ENCODE measurements at places on chromosomes 6 and 20. TPM values are rescaled to one million over a fixed set of nuclear protein-coding genes. Genes with fewer than 3 reads are reported as not detected.

DNA sequence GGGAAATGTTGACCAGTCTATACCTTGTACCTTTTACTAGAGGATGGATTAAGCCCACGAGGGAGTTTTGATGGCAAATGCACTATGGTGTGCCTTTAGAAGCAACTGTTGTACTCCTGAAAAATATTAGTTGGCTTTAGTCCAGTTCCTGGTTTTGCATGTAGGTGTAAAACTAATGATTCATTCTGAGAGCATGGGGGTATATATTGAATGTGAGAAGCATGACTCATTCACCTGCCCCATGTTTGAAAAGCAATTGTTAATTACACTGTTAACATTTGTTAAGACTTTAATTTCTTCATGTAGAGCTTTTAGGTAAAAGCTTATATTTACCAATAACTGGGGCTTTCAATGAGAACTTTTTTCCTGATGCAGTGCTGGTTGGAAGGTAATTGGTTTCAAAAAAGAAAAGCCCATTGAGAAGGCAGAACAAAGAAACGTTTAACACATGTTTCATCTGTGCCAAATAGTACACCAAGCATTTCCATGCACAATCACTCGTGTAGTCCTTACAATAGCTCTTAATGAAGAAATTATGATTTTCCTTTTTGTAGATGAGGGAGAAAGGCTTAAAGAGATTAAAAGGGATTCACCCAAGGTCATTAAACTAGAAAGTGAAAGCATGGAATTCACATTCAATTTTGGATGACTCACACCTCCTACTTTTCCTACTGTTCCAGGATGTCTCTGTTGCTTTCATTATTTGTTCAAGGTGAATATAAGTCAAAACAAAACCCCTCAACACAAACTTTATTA is 134.1 kb downstream of the CCDC170 start:
- DNase-seq = peak; percentile 51

GRCh38 chr6:108550256-108550655 is 10.5 kb upstream of the FOXO3 start:
- no peak for DNase-seq

DNA sequence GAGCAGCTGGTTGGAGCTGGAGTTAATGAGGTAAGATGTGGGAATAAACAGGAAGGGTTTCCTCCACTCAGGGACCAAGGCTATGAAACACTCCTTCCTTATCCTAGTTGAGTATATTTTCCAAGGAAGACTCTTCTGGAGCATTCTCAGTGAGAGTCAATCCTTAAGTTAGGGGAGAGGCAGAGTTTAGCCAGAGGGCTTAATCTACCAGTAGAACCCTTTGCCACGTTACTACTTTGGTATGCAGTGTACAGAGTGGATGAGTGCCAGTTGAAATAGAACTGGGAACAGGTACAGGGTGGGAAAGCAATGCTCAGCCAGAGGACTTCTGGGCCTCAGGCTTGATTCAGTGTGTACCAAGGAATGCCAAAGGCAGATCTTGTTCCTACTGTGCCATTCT is 114.3 kb downstream of the UBE3D start:
- no peak for DNase-seq

DNA sequence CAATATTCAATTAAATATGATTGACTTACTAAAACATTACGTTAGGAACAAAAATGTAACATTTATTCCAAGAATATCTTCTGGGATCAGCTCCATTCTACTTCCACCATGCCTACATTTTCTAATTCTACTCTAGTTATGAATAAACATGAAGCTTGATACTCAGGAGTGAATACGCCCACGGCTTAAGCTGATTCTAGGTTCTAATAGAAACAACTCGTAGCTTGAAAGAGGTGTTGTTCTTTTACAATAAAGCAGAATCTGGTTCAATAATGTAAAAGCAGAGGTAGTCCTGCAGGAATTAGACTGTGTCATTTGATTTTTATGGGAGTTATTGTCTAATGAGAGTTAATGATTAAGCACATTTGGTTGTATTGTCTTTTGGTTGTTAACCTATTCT is 107.3 kb upstream of the OLIG3 start:
- DNase-seq = no peak

- no peak for DNase-seq
These were observed 102.7 kb downstream of the JARID2 start for GRCh38 chr6:15348528-15348927.

DNA sequence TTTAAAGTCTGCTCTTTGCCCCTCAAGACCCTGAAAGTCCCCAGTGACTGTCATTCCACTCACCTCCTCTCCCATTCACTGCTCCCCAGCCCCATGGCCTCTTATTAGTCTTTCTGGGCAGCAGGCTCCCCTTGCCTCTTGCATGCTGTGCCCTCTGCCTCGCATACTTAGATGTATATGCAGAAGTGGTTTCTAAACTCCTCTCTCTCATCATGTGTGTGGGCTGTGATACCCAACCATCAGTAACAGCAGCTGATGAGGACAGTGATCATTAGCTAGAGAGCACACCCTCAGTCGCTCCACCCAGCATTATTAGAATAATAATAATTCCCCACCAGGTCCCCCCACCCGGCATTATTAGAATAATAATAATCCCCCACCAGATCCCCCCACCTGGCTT is 14.5 kb downstream of the PKIG start:
- DNase-seq = no peak

- no peak for DNase-seq
These were observed 50.6 kb downstream of the MAPK14 start for GRCh38 chr6:36078159-36078558.

The GPLD1 gene
- 2.1 TPM for total RNA-seq

The COL12A1 gene
- 23.5 TPM for total RNA-seq

The MAFB gene
- total RNA-seq = 0.22 TPM

The POPDC3 gene
- total RNA-seq = 10.1 TPM

All from HCT116 (cell line).